ENCODE measurements at places on chromosomes 12 and 14.

- no peak for DNase-seq
These were observed 201.9 kb downstream of the PHETA1 start for GRCh38 chr12:111166779-111167540.

DNA sequence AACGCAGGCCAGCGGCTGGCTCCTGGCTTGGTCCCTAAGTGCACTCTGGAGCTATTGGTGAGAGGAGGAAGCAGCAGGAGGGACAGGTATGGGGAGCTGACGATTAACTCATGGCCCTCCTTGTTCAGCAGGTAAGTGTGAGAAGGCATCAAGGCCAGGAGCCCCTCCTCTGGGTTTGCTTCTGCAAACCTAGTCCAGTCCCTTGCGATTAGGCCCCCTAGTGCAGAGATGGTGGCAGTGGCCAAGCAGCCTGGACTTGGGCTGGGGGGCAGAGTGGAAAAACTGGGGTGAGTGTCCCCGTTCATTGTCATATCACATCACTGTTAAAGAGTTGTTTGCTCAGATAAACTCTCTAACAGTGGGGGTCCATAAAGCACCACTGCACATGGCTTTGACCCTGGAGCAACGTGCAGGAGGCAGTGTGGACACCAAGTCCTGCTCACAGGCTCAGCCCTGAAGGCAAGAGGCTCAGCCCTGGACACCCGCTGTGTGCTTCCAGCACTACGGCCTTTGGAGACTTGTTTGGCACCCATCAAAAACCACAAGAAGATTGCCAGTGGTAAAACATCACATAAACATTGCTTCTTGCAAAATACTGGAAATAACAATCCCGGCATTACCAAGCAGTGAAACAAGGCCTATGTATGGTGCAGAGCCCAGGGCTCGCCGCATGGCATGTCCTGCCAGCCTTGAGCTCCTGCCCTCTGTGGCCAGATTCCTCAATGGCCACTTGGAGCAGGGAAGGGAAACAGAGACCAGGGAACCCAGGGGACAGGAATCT, 184.3 kb upstream of the RTL1 start:
- no peak for DNase-seq

DNA sequence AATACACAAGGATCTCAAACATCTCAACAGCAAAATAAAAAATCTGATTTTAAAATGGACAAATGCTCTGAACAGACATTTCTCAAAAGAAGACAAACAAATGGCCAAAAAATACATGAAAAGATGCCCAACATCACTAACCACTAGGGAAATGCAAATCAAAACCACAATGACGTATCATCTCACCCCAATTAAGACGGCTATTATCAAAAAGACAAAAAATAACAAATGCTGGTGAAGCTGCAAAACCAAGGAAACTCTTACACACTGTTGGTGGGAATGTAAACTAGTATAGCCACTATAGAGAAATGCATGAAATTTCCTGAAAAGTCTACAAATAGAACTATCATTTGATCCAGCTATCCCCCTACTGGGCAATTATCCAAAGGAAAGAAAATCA, 145.0 kb downstream of the BTG1 start:
- DNase-seq, result no peak

GRCh38 chr14:60064491-60065072, 27.1 kb upstream of the PCNX4 start:
- DNase-seq, result no peak

DNA sequence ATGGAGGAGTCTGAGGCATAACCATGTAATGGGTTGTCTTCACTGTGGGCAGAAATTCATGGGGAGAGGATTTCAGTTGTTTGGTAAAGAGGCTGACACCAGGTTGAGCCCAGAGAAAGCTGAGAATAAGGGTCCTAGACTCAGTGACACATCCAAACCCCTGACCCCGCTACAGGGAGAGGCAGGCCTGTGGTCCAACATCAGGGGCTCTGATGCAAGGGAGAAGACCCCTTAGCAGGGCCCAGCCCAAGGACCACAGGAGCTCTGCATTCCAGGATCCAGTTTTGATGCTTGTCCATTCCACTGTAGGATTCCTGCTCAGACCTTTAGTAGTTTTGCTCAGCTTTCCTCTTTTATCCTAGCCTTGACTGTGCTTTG, 15.5 kb downstream of the GPR68 start:
- no peak for DNase-seq

DNA sequence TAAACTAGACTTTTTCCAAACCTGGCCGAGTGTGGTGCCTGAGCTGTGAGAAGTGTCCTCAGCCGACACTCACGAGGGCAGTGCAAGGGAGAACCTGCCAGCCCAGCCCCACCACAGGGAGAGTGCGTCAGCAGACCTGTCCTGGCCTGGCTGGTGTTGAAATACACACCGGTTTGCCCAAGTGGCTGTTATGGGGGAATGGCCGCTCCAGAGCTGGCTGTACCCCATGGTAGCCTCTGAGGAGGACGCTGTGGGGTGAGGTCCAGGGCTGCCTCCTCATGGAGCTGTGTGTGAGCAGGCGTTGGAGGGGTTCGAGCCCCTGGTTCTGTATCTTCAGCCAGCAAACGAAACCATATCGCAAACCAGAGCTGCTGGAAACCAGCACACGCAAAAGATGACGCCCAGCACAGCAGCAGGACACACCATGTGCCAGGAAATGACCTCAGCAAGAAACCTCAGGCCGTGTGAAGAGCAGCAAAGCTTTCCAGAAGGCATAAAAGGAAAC, 9.4 kb downstream of the ANKRD9 start:
- no peak for DNase-seq

- DNase-seq, result no peak
These were observed 23.8 kb upstream of the PPM1A start for GRCh38 chr14:60225265-60225664.

DNA sequence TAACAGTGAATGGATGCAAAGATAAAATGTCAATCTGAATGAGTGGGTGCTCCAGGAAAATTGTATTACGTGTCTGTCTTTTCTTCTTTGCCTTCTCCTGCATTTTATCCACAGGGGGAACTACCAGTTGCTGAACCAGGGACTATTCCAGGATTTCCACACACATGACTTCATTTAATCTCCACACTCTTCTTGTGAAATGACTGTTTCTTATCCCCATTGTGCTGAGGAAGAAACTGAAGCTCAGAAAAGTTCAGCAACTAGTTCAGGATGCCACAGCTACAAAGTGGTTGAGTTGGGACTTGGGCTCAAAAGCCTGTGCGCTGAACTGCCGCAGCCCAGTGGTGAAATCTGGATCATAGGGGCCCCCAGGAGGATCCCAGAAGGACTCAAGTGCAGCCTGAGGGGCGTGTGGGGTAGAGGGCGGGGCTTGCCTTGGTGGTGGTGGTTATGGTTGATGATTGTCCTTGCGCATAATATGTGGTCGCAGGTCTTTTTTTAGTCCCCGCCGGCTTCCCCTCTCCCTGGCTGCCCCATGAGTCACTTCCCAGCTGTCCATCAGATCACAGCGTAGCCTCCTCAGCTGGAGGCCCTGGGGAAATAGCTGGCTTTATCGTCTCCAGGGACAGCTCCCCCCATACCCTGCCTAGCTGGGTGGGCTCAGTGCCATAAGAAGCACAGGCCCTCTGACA, 235.2 kb upstream of the CRY1 start:
- DNase-seq, result no peak

DNA sequence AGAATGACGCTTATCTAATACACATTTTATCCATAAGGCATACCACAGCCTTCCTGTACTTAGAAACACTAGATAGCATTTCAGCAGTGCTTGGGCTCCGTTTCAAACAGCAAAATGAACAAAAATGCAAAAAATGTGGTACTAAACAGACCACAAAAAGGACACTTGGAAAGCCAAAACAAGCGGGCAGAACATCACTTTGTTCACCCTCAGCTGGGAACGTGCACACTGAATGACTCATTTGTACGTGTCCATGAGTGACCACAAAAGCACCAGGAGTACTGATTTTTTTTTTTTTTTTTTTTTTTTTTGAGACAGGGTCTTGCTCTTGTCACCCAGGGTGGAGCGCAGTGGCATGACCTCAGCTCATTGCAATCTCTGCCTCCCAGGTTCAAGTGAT, 8.9 kb upstream of the FOXN3 start:
- no peak for DNase-seq

- no peak for DNase-seq
These were observed 11.9 kb downstream of the ZNF664 start for GRCh38 chr12:123984903-123985302.

- no peak for DNase-seq
These were observed 39.8 kb downstream of the PRIMA1 start for GRCh38 chr14:93748208-93749075.

- peak; percentile 22 for DNase-seq
These were observed 75.2 kb upstream of the FBRSL1 start for GRCh38 chr12:132414634-132415326.

DNA sequence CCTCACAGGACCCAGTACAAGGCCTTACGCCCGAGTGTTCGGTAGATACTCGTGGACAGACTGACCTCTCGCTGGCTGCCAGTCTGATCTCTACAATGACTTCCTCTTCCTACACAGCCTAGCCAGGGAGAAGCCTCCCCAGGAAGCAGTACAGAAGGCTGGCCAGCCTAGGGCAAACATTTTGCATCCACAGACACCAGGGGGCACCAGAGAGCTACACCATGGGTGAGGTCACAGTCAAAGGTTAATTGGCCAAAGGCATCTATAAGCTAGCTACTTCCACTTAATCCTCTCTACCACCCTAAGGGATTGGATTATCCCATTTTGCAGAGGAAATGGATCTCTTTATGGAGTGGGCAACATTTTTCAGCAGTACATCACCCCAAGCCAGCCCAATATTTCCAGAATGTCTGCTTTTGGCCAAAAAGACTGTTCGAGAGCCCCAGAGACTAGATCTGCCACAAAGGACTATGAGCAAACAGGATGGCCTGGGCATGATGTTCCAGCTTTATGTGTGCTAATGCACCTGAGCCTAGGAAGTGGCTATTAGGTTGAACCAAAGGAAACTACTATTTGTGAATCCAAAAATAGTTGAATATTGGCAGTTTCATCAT, 14.6 kb upstream of the PNMA1 start:
- DNase-seq, result peak; percentile 59

GRCh38 chr14:93019970-93020369, 95.8 kb downstream of the ITPK1 start:
- peak; percentile 43 for DNase-seq

- no peak for DNase-seq
These were observed 98.5 kb downstream of the RFLNA start for GRCh38 chr12:124393414-124393790.

Data from nucleus accumbens (tissue), 56 donors.